Mammary epithelial cell (primary cell): ENCODE measurements at places on chromosomes 3 and 15. TPM values are rescaled to one million over a fixed set of nuclear protein-coding genes. Genes with fewer than 3 reads are reported as not detected.
A peak's percentile ranks its signal among the peaks of the same experiment; 100 is the strongest.

DNA sequence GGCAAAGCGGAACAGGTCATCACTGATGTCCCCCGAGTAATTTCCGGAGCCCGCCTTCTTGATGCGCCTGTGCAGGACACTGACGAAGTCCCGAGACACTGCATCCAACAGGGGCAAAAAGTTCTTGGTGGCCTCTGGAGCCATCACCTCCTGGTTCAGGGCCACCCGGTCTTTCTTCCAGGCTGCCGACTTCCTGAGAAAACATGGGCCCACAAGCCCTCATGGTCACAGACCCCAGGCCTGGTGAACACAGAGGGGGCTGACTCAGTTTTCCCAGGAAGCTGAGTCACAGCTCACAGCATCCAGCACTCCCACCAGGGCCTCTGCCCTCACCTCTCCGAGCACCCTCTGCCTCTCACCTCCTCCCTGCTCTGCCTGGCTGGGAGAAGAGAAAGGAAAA, 22.4 kb downstream of the CYP11A1 start:
- no peak for DNase-seq

DNA sequence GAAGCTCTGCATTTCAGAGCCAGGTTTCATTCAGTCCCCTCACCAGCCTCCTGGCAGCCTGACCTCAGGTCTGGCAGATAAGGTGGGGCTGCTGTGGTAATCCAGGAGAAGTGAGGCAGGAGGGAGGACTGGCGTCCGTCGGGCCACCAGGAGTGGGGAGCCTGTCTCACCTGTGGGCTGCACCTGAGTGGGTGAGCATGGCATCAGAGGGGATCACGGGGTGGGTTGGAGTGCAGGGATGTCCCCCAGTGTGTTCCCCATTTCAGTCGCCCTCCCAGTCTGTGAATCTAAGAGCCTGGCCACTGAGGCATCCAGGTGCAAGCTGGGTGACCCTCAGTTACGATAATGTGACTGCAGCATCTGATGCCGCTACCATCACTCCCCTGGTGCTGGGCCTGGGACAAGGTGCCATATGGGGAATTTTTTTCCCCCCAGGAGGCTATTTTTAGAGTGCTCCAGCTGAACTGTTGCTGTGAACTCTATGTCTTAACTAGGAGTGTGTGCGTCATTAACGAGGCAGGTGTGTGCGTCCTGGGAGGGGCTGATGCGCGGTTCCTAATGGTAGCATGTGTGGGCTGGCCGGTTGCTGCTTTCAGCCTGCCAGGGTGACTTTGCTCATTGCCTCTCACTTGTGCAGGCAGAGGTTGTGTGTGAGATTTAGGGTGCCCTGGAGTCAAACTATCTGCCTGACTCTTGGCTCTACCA, 165.2 kb downstream of the SLCO3A1 start:
- no peak for DNase-seq

- DNase-seq: no peak
These were observed 57.7 kb downstream of the GASK1A start for GRCh38 chr3:43036621-43037423.

GRCh38 chr3:102826636-102827035, 391.8 kb downstream of the ZPLD1 start:
- no peak for DNase-seq

GRCh38 chr3:77039606-77040171, at the start of gene ROBO2:
ROBO2 (plus strand) TSS chr3:77040099; CDS start chr3:77040786, 687 bp downstream.
- peak; percentile 2 for DNase-seq

- no peak for DNase-seq
These were observed 91.8 kb downstream of the UBE2E2 start for GRCh38 chr3:23294770-23295387.

DNA sequence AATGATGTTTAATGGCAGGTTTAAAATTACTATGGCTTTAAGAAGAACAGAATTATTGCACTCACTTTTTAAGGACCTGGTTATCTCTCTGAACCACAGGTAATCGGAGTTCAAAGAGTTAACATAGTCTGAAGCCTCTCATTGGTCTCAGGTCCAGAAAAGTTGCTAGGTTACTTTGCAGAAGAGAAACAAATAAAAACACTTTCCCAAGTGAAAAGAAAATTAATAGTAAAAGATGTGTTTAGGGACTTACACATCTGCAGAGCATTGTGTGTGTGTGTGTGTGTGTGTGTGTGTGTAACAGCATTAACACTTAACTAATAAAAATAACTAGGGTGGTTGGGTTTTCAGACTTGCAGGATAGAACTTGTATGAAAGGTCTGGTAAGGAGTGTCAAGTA, 1.0 kb downstream of the MASP1 start:
- DNase-seq: no peak

Gene DPP8
- 22.8 and 30.1 TPM in 2 replicates for total RNA-seq

GRCh38 chr3:359672-360071, 163.1 kb downstream of the CHL1 start:
- DNase-seq: no peak

DNA sequence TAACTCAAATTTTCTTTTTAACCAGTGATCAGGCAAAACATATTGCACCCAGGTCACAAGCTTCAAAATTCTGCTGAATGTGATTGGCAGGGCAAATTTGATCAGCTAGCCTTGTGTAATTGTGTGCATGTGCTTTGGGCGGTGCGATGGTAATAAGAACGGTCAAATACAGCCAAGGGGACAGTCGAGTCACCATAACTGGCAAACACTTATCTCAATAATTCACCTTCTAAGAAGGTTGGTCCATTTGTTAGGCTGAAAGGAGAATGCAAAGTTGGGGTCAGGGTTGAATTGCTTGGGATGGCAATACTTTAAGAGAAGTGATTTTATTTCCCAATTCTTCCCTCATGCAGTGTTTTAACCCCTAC, 302.4 kb upstream of the PDZRN3 start:
- no peak for DNase-seq

- peak; percentile 60 for DNase-seq
These were observed 8.2 kb upstream of the ZNF589 start for GRCh38 chr3:48232734-48233133.

DNA sequence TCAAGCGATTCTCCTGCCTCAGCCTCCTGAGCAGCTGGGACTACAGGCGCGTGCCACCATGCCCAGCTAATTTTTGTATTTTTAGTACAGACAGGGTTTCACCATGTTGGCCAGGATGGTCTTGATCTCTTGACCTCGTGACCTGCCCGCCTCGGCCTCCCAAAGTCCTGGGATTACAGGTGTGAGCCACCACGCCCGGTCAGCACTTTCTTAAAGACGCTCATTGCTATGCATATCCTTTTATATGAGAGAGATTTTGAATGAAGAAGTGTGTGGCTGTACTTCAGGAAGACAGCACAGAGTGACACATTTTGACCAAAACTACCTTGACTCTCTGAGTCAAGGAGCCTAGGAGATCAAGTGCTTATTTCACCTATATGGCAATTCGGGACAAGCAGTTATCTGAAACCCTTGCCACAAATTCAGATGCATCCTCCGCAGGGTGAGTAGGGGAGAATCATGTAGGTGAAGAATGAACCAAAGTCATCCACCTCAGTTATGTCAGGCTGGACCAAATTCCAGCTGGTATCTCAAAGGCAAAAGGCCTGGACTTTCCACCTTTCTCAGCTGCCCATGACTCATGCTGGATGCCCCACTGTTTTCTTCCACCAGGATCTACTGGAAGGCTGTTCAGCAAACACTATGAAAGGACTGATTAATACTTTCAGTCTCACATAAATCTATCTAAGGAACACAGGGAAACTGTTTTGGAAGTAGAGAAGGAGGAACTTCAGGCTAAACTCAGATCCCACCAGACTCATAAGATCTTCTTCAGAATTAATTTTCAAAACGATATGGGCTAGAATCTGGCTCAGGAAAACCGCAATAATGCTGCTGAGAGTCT, 31.9 kb downstream of the SUSD5 start:
- peak; percentile 71 for DNase-seq

GRCh38 chr3:70358978-70359580, 46.6 kb upstream of the MDFIC2 start:
- DNase-seq: peak; percentile 5

Gene DUOXA1
- total RNA-seq: 5.5 and 6.8 TPM in 2 replicates

DNA sequence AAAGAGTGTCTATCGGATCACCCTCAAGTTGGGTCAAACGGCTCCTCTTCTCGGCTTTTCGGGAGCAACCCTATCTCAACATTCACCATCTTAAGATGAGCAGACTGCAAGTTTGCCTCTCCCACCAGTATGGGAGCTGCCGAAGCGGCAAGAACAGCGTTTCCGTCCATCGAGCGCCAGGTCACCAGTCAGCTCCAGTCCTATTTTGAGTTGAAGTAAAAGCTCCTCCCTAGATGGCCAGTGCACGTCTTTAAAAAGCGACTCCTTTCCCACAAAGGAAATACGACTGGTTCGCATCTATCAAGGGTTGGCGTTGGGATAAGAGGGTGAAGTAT, 369 bp upstream of the U2SURP start:
- DNase-seq: no peak

- peak; percentile 43 for DNase-seq
These were observed 12.2 kb downstream of the TMEM43 start for GRCh38 chr3:14137004-14137403.

DNA sequence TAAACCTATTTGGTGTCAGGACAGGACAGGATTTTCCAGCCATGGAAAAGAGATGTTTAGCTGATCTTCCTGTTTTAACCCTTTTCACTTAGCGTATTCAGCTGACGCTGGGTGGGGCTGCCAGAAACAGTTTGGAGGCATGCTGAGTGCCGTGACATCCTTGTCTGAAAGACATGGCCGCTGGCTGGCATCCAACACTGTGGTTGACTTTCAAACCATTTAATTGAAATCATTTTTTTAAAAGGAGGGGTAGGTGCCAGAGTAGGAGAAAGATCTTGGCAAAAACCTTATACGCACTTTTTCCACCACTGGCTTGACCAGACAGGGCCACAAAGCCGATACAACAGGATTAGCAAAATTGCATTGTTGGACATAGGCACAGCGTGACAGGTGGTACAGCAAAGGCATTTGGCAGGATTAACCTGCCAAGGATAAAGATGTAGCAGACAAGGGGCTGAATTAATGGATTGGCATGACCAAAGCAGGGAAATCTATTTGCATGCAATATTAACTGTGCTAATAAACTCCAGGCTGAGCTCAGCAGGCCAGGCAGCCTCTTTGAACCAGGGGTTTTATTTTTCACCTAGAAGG, 131.8 kb upstream of the TOPAZ1 start:
- no peak for DNase-seq

Gene ADCY5
- 0.67 TPM for total RNA-seq

Gene BFSP2
- total RNA-seq: not detected

GRCh38 chr15:70584838-70585706, 178.3 kb downstream of the UACA start:
- peak; percentile 46 for DNase-seq

DNA sequence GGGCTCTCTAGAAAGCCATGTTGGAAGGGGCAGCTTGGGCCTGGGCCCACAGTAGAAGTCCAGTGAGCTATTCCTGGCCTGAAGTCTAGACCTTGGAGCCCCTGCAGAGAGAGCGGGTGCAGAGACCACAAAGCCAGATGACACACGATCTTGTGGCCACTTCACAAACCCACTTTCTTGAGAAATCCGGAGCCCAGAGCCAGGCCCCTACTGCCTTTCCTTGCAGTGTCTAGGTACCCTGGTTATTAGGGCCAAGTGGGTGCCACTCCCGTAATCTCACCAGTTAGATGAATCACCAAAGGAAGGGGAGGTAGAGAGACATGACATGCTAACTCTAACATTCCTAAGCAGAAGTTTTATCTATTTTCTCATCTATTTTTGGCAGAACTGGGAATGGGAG, 72.5 kb upstream of the ADAMTSL3 start:
- peak; percentile 37 for DNase-seq

GRCh38 chr3:128321418-128321817, 145.3 kb downstream of the DNAJB8 start:
- DNase-seq: no peak

DNA sequence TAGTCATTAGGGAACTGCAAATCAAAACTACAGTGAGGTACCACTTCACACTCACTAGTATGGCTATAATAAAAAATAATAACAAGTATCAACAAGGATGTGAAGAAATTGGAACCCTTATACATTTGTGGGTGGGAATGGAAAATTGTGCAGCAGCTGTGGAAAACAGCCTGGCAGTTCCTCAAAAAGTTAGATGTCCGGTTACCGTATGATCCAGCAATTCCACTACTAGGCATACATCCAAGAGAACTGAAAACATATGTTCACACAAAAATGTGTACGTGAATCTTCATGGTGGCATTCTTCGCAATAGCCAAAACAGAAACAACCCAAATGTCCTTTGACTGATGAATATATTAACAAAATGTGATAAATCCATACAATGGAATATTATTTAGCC, 187.9 kb upstream of the LYSMD4 start:
- no peak for DNase-seq

Gene KNL1
- 1.8 TPM for total RNA-seq

Gene EPB42
- not detected for total RNA-seq

DNA sequence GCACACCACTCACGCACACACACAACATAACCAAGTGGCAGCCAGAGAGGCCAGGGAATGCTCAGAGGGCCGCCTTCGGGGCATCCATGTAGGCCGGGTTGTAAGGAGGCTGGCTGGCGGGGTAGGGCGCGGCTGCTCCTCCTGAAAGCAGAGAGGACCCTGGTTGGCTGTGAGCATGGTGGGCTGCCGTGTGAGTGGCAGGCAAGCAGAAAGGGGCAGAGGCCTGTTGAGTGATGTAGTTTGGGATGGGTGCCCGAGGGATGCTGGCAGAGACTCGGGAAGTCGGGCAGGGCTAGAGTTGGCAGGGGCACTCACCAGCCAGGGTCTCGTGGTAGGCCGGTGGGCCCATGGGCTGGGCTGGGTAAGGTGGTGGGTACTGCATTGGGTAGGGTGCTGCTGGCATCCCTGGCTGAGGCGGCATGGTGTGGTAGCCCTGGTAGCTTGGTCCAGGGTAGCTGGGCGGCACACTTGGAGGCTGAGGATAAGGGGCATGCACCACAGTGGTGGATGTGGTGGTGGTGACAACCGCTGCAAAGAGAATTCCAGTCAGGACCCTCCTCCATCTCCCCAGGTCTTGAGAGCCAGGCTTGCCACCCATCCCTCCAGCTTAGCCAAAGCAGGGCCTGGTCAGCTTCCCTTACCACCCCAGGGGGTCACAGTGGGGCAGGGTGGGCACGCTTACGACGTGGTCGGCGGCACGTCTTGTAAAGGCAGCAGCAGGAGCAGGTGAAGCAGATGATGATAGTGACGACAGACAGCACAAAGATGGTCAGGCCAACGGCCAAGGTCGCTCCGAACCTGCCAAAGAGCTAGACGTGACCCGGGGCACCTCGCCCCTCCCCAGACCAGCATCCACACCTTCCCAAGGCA, 22.7 kb downstream of the ATRIP start:
- no peak for DNase-seq

Gene CAV3
- total RNA-seq: not detected

DNA sequence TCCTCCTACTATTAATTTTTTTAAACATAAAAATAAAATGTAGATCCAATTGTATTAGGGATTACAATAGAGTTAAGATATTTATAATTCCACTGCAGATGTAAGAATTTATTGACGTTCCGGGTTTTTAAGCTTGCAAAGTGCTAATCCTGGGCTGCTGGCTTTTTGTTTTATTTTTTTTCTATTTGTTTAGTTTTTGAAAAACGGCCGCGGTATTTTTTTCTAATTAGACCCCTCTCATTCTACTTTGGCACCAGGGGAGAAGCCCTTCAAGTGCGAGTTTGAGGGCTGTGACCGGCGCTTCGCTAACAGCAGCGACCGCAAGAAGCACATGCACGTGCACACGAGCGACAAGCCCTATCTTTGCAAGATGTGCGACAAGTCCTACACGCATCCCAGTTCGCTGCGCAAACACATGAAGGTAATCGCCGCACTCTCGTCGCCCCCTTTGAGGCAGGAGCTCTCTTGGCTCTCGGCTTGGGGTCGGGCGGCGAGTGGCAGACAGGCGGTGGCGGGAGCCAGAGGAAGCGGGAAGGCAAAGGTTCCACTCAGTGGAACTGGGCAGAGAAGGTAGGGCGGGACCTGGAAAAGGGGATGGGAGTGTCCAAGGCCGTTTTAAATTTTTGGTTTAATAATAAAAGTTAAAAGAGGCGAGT, 3.2 kb downstream of the ZIC1 start:
- no peak for DNase-seq

Gene CCNB2
- total RNA-seq: 16.7 and 37.4 TPM in 2 replicates
